ENCODE measurements at places on chromosomes 1 and 21. TPM values are rescaled to one million over a fixed set of nuclear protein-coding genes. Genes with fewer than 3 reads are reported as not detected.

- DNase-seq = no peak
These were observed 12.8 kb upstream of the XCL2 start for GRCh38 chr1:168556647-168557046.

Gene C4BPA
- not detected for total RNA-seq

Gene TTC39A
- 1.1 TPM for total RNA-seq

Gene OR10J4
- total RNA-seq = not detected

Gene PDC
- total RNA-seq = not detected

Gene KIF14
- total RNA-seq = 17.8 TPM

Measured in activated naive CD4-positive, alpha-beta T cell treated with anti-CD3 and anti-CD28 coated beads, Interleukin-2, amount 50 U/mL, for 72 hours (primary cell).